Urinary bladder (tissue), 4 donors: ENCODE measurements at places on chromosomes 11 and 22. TPM values are rescaled to one million over a fixed set of nuclear protein-coding genes. Genes with fewer than 3 reads are reported as not detected.

The EWSR1 gene
- 98.6 TPM for total RNA-seq

The DEFB131B gene
- not detected for total RNA-seq

The SH3BP1 gene
- total RNA-seq: 10.9 TPM

The PTPRCAP gene
- total RNA-seq: 1.2 TPM

The BTG4 gene
- total RNA-seq: not detected

The TMA7B gene
- 0.26 TPM for total RNA-seq

The CLDN5 gene
- total RNA-seq: 49.3 TPM

The OR8D2 gene
- total RNA-seq: not detected

The XNDC1N gene
- total RNA-seq: 20.7 TPM

The OR8H2 gene
- total RNA-seq: not detected

The DLG2 gene
- 42.4 TPM for total RNA-seq

The KRTAP5-2 gene
- total RNA-seq: not detected

GRCh38 chr11:120011836-120012235, 126.1 kb downstream of the TRIM29 start:
- DNase-seq: no peak

DNA sequence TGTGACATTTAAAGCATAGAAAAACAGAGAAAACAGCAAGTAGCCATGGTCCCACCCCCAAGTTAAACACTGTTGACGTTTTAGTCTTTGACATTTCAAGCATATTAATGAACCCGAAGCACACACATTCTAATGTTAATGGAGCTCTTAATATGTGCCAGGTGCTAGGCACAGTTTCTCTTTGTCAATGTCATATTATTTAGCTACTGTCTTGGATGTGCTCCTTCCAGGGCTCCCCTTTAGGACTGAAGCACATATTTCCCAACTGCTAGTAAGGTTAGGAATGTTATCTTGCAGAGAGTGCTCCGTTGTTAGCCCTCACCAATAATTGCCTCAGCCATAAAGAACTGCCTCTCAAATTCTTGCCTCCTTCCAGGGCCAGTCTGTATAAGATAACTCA, 716.6 kb upstream of the TENM4 start:
- no peak for DNase-seq

DNA sequence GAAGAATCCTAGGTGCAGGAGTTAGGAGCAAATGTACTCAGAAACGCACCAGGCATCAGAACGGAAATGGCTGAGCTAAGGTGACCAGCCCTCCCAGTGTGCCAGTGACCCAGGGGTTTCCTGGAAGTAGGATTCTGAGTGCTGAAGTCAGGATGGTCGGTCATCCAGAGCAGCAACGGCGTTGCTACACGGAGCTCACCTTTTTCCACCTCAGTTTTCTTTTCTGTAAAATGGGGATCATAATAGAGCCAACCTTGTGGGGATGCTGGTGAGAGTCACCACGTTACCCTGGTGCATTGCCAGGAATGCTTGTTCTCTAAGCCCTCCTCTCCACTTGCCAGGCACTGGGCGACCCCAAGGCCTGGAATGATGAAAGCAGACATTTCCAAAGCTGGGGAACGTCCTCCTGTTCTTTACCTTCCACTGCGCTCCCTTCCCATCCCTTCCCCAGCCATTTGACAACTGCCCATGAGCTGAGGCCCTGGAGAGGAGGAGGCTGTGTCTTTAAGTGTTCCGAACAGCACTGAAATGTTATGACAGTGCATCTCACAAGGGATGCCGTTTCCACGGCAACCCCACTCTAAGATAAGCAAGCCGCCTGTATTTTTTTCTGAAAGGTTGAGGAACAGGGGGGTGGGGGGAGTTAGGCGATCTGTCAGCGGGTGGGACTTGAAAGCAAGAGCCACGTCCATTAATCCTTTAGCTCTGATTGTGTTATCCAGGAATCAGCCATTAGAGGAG, 66.8 kb downstream of the TSPAN18 start:
- DNase-seq: peak; percentile 70

- DNase-seq: no peak
These were observed 11.7 kb upstream of the MYH9 start for GRCh38 chr22:36399472-36399778.

DNA sequence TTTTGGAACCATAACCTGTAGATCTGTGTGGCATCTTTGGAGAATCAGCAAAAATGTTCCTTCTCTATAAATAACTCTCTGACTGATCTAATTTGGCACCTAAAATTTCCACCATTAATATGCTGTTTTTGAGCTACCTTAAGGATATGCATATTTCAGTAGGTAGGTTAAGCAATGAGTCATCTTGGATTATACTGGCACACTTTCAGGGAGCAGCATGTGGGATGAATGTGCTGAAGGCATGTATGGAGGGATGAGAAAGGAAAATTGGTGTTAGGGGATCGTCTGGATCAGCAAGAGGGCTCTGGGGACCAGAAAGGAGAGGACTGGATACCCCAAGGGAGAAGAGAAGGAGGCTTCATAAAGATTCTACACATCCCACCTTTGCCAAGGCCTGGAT, 44.6 kb upstream of the ELF5 start:
- no peak for DNase-seq

DNA sequence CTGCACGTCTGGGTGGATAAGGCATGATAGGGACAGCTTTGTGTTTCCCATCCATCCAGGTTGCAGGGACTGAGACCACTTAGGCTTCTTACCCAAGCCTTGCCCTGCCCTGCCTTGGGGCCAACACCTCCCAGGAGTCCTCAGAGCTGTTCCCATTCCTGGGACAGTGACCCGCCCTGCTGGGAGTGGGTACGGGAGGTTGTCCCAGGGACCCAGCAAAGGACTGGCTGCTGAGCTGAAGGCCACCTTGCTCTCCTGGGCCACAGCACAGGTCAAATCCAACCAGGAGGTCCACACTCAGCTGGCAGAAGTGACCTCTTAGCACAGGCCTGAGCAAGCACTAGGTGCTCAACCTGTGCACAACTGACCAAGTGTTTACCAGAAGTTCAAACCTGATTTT, 16.9 kb upstream of the ARHGEF17 start:
- no peak for DNase-seq

- DNase-seq: no peak
These were observed 15.7 kb upstream of the GNB1L start for GRCh38 chr22:19870153-19871022.

DNA sequence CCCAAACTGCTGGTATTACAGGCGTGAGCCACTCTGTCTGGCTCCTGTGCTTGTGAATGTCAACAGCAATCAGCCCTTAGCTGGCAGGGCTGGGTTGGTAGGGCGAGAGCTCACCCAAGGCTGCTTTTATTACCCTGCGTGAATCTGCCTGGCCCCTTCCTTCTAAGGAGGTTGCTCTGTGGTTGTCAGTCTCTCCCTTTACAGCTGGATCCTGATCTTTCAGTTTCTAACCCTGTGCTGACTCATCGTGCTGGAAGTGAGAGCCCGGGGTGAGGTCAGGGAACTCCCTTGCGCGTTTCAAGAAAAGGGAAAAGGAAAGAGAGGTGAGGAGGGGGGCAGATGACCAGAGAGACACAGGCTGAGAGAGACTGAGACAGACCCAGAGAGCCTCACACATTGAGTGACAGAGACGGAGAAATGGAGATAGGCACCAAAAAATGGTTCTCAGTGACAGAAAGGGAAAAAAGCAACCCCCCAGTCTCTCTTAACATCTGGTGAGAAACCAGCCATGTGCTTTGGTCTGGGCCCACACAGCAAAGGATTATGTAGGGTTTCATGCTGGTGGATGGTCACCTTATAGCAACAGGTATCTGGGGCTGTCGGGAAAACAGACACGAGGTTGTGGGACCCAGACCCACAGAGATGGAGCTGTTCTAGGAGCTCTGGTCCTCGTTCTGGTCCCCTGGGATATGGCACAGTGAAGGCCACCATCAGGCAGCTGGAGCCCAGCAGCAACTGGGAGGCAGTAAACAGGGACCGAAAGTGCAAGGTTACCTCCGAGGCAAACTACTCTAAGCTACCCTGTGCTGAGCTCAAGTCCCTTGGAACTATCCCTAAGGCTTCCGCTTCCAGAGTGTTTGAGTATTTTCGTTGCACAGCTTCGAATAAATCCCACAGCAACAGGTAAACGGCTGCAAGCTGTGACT, 2.5 kb downstream of the TCN2 start:
- DNase-seq: no peak

DNA sequence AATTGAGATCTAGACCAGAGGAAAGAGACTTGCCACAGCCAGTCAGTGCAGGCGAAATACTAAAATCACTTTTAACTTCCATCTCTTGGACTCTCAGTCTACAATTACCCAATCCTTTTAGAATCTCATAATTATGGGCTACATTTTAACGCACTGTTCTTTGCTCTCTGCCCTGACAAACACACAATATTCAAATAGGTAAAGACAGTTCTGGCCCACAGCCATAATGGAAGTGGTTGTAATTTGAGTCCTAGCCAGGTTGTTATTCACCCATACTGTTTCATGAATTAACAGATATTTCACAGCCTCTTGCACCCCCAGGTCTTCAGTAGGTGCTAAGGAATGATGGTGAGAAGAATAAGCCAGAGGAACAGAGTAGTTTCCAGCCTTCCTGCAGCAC, 830 bp downstream of the C11orf97 start:
- DNase-seq: no peak

- no peak for DNase-seq
These were observed 759 bp downstream of the CPT1A start for GRCh38 chr11:68840661-68841653.

- DNase-seq: no peak
These were observed 49.6 kb downstream of the MUC6 start for GRCh38 chr11:986952-987305.

GRCh38 chr11:64745521-64746328, 1.8 kb upstream of the RASGRP2 start:
- no peak for DNase-seq

- DNase-seq: no peak
These were observed 11.1 kb upstream of the MICAL2 start for GRCh38 chr11:12099132-12099873.

DNA sequence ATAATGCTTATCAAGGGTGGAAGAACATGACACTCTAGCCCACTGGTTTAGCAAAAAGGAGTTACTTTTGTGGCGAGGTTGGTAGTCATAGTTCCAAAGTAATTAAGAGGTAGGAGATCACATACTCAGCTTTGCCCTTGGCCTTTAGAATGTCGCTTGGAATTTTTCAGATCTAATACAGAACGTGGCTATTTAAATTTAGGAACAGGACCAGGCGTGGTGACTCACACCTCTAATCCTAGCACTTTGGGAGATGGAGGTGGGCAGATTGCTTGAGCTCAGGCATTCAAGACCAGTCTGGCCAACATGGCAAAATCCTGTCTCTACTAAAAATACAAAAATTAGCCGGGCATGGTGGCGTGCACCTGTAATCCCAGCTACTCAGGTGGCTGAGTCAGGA, 26.1 kb upstream of the ZNRF3 start:
- DNase-seq: no peak

DNA sequence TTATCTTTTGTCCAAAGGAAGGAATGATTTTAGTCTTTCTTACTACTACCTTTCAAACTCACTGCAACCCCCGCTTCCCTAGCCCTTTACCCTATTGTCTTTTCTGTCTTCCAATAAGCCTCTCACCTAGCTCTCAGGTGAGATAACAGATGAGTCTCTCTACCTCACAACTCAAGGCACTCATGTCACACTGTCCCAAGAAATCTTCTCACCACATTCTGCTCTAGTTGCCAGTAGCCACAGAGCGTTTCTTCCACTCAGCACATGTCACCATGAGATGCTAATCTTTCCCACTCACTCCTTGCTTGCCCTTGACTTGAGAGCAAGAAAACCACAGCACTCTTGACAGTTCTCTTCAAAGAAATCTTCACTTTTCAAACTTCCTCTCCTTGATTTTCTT, 32.7 kb upstream of the TMEM41B start:
- DNase-seq: no peak

DNA sequence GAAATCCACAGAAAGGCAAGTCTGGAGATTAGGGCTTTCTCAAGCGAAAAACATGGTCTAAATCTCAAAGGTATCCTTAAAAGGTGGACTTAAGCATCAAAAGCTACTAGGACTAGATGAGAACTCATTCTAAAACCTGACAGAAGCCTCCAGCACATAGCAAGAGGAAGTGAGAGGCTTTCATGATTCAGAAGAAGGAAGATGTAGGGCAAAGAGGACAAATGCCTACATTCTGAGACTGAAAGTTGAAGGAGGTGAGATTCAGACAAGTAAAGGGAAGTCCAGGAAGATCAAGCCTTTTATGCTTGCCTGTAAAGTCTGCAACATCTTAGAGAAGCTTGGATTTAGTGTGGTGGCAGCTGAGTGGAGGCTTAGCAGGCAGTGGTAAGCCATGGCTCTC, 98.9 kb downstream of the PGR start:
- DNase-seq: no peak

DNA sequence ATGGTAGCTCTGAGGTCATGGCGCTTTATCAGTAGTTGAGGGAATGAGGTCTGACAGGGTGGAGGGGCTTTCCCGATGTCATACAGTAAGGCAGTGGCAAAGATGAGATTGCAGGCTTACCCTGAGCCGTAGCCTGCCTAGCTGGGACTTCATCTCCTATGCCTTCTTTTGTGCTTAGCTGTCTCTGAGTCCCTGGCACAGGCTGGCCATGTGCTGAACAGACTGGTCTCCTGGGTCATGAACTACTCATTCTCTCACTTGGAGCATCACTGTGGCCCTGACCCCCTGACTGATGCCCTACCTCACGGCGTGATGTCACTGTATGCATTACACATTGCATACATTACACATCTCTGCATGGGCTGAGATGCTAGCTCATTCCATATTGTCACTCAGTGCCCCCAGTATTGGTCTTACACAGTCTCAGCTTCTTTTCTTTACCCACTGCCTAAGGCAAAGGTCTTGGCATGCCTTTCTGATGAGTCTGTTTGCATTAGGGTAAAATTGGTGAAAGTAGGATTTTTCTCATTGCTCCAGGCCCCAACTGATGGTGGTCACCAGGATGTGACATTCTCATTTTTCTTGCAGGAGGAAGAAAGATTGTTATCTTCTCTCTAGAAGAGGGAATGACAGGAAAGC, 389.4 kb upstream of the CADM1 start:
- DNase-seq: no peak

DNA sequence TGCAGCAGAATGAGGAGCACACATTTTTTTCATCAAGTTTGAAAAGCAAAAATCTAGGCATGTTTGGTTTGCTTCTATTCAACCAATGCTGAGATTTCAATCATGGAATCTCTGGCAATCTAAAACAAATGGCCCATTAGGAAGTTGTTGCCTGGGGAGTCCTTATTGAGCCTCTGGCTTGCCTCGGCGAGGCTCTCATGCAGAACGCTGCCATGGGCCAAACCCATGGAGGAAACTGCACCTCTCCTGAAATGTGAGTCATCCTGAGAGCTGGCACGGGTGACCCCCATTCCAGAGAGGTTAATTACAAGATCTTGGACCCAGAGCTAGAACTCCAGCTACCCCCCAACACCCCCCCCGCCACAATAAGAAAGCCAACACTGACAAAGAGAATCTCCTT, 80.7 kb downstream of the MN1 start:
- no peak for DNase-seq

- DNase-seq: no peak
These were observed 64.1 kb upstream of the LMO1 start for GRCh38 chr11:8327761-8328192.
